ENCODE measurements at places on chromosomes 5 and 9.

DNA sequence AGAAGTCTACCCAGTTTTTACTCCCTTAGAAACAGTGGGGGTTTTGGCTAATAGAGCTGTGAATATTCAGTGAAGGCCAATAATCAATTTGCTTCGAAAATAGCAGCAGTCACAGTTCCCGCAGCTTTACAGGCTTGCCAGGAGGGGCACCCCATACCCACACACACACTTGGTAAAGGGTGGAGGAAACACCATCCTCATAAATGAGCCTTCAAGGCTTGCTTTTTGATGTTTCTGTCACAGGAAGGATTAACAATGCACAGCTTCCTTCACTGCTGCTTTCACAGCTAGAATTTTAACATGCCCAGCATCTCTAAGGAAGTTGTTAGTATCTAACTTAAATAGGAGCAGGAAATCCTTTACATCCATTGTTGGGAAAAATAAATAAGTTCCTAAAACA is 1247.5 kb upstream of the C9orf72 start:
- no peak for DNase-seq

DNA sequence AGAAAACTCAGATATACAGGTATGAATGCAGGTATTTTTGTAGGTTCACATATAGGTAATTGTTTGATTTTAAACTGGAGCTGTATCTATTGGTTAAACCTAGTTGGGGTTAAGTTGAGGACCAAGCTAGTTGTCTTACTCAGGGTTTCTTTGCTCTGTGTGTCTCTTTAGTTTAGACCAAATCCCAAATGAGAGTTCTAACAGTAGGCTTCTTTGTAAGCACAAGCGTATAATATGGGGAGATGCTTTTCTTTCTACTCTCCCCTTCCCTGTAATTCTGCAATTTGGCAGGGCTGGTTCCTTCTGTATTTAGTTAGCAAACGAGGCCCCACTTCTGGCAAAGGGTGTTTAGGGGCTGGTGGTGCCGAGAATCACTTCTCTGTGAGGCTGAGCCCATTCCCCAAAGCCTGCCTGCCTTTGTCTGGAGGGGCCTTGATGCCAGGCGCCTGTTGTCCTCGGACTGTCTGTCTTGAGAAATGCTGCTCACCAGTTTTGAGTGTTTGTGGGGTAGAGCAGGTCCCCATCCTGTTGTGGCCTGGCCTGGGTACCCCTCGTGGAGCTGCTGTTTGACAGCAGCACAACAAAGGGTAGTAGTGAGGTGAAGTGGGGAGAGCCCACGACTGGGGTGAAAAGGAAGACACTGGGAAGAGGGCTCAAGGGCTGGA is 259.3 kb downstream of the FANCC start:
- DNase-seq = no peak

- DNase-seq = no peak
Measured at GRCh38 chr9:3457175-3457574, 68.6 kb downstream of the RFX3 start.

DNA sequence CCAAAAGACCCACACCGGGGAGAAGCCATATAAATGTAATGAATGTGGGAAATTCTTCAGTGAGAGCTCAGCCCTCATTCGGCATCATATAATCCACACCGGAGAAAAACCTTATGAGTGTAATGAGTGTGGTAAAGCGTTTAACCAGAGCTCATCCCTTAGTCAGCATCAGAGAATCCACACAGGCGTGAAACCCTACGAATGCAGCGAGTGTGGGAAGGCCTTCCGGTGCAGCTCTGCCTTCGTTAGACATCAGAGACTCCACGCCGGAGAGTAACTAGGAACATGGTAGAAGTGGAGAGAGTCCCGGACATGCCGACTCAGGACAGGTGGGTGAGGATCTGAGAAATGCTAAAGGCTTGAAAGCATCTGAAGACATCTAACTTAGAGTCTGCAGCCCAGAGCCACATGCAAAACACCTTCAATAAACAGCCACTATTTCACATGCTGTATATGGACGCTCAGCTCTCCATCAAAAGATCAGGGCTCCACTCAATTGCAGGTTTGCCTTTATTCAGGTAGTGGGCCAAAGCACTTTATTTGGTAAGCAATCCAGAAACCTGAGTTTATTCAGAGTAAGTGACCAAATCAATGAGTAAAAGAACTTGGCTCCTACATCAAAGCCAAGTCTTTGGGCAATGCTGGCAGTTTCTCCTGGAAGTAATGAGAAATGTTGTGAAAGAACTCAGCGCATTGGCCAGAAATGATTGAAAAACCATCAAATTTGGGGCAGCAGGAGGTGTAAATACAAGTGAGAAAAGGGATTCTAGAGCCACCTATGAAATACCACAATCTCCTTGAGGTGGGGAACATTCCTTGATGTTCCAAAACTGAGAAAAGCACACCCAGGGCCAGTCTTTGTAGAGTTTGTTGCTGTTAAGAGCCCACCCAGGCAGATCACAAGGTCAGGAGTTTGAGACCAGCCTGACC is 6.0 kb downstream of the RPL12 start:
- no peak for DNase-seq

DNA sequence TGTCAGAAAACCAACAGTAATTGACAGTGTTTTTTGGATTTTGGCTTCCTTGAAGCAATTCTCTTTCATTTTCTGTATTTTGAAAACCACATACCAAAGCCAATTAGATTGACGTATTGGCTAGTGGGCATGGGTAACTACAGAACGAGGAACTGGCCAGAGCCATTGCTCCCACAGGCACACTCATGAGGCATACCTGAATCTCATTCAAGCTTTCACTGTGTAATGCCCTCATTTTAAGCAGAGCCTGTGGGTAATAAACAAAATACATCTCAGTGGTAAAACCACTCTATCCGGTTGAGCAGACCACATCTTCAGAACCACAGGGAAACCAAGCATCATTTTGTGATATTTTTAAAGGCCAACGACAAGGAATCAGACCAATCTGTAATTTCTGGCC is 394.1 kb downstream of the ZNF608 start:
- no peak for DNase-seq

DNA sequence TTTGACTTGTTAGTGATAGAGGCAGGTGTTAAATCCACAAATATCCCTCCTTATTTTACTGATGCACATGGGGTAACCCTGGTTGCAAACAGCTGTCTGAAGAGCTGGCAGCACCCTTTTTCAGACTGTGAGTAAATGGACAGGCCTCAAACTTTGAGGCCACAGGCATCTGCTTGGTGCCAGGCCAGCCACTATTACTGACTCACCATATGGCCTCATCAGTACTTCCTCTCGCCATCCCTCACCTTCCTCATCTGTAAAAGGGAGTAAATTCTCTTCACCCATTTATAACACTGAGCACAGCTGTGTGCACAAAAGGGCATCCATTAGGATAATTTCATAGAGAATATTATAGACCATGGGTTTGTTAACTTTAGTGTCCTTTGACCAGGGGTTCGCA is 11.9 kb upstream of the TNIP1 start:
- DNase-seq = no peak

GRCh38 chr9:20783057-20784038 is 99.3 kb downstream of the FOCAD start:
- DNase-seq = no peak
